CD4-positive, alpha-beta T cell treated with Interleukin-12 subunit alpha and Interleukin-12 subunit beta, for 1 hour (primary cell): ENCODE measurements at places on chromosomes 4 and X.

DNA sequence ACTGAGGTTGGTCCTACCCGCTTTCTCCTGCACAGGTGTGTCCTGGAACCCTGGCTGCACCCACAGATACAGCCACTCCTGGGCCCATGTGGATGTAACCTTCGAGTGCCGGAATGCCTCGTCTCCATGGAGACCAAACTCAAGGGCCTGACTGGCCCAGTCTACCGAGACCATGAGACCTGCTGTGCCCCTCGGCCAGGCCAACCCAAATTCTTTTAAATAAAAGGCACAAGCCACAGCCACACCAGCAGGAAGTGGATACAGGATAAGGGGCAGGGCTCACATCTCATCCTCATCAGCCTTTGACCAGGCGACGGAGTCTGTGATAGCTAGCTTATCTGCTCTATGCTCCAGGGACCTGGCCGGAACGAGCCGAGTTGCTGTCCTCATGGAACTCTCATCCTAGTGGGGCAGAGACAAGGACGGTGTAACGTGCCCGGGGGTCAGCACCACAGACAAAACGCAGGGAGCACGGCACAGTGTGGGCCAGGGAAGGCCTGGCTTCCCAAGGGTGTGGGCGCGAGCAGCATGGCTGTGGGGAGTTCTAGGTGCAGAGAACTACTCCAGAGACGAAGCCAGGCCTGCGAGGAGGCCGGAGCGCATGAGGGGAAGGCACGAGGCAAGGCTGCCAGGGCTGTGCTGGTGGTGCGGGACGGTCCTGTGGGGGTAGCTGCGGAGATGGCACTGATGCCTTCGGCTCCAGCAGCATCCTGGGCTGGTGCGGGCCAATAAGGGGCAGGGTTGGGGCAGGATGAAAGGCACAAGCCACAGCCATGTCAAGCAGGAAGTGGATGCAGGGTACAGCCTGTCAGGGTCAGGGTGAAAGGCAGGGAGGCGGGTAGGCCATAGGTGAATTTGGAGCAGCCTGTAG, 22.7 kb downstream of the NOP14 start:
- DNase-seq, result no peak

DNA sequence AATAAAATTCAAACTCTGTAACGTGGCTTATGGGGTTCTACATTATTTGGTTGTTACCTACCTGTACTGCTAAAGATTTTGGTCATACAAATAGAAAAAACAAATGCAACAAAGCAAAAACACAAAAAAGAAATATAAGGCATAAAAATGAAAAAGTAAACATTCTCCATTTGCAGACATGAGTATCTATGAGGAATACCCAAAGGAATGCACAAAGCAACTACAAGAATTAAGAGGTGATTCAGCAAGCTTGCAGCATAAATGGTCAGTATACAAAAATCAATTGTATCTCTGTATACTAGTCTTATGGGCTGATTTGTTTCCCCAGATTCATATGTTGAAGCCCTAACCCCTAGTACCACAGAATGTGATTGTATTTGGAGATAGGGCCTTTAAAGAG, 3.6 kb upstream of the PDE5A start:
- no peak for DNase-seq

DNA sequence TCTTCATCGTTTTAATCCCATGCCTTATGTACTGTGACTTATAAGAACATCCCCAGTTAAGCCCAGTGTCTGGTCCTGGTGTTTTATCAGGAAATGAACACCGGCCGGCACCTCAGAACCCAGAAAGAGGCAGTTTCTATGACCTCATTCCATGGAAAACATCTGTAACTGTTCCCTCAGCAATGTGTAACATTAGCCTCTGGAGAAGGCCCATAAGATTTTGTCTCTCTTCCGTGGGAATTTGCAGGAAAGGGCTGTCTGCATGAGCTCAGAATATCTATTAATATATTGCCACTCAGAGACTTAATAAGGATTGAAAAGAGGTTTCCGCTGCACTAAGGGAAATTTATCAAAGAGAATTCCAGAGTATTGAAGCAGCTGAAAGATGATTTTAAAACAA, 3.1 kb upstream of the TCEANC start:
- DNase-seq, result no peak

DNA sequence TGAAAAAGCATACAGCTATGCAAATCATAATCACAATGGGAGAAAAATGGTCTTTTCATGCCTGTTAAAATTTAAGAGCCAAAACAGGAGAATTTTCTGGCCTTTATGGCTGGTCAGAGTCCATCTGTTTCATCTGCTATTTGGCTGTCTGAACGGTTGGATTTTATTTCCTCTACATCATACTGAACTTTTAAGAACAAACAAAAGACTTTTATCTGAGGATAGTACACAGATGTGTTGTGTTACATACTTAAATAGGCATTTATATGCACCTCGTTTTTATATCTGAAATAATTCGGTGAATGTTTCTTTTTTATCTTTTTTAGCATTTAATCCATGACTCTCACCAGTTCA, 18.0 kb upstream of the WWC2 start:
- DNase-seq, result no peak

GRCh38 chr4:102586644-102587021, 85.5 kb downstream of the NFKB1 start:
- DNase-seq, result peak; percentile 58

GRCh38 chr4:23888421-23889319, 1.2 kb downstream of the PPARGC1A start:
- no peak for DNase-seq

GRCh38 chrX:71627588-71628404, 9.5 kb upstream of the CXCR3 start:
- DNase-seq, result no peak

GRCh38 chr4:7546152-7546808, 111.5 kb upstream of the PSAPL1 start:
- no peak for DNase-seq

GRCh38 chrX:55908661-55909212, 191.2 kb downstream of the RRAGB start:
- peak; percentile 14 for DNase-seq
